ENCODE measurements at places on chromosomes 5 and 9.

GRCh38 chr9:85171163-85171562, 501.6 kb downstream of the NTRK2 start:
- DNase-seq = no peak

DNA sequence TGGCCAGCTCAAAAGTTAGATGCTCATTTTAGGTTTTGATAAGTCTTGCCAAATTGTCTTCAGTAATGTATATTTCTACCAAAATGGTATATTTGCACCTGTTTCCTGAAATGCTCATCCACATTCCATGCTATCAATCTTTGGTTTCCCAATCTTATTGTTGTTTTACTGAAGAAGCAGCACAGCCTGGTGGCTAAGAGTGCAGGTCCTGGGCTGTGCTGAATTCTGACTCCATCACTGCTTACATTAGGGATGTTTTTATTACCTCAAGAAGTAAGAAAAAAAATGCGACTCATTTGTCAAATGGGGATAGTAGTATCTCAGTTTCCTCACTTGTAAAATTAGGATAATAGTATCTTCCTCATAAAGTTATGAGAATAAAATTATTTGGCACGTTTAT, 13.6 kb upstream of the S100Z start:
- no peak for DNase-seq

DNA sequence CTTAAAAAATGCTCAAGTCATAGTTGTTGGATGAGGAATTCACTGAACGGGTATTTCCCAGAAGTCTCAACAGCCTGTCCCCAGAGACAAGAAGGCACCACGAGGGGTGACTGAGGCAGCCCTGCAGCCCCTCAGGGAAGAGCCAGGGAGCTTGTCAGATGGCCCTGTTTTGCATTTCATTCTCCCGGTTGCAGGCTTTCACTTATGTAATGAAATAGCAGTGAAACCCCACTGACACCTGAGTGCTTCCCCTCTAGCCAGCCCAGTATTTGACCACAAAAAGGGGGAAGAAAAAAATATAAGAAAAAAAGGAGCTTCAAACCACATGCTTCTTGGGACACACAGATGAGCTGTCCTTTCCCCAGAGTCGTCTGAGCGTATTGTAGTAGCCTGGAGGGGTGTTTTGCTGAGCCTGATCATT, 75.3 kb upstream of the IL12B start:
- no peak for DNase-seq

- DNase-seq = no peak
Observed at GRCh38 chr9:72952914-72953313, at the start of gene ALDH1A1. ALDH1A1 (minus strand) TSS chr9:72953053; CDS start chr9:72953000, 53 bp downstream.

DNA sequence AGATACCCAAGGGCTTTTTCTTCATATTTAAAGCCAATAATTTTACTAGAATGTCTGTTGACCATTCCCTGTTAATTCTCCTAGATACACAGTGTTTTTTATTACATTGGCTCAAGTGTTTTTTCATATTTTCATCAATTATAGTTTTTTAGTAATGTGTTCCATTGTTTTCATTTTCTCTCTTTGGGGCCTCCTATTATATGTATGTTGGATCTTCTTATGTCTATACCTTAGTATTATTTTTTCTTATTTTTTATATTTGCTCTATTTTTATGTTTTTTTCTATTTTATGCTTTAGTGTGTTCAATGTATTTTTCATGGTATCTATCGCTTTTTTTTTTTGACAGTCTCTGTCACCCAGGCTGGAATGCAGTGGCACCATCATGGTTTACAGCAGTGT, 7.5 kb downstream of the KIAA1958 start:
- DNase-seq = no peak

- no peak for DNase-seq
Observed at GRCh38 chr5:35920890-35921289, 17.5 kb downstream of the CAPSL start.

DNA sequence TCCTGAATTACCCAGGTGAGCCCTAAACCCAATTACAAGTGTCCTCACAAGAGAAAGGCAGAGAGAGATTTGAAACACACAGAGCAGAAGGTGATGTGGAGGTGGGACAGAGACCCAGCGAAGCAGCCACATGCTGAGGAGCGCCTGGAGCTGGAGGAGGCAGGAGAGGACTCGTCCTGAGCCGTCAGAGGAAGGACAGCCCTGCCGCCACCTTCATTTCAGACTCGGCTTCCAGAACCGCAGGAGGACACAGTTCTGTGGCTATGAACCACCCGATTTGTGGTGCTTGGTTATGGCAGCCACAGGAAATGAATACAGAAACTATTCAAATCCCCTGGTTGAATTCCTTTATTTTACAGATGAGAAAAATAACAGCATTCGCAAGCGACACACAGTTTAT, 16.4 kb upstream of the FBP1 start:
- DNase-seq = no peak

GRCh38 chr5:138439477-138440158, 761 bp downstream of the REEP2 start:
- DNase-seq = no peak

- DNase-seq = no peak
Observed at GRCh38 chr9:126676685-126677143, 63.0 kb downstream of the LMX1B start.

DNA sequence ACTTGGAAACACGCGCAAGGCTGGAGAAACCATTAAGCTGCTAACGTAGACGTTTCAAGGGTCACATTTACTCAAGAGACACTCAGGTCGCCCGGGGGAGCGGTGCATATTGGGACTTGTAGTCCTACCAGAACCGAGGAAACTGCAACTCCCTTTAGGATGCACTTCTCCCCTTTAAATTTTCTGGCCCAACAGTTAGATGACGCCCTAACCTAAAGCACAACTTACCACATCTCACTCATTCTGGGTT, 384 bp upstream of the DMXL1 start:
- DNase-seq = peak; percentile 90

DNA sequence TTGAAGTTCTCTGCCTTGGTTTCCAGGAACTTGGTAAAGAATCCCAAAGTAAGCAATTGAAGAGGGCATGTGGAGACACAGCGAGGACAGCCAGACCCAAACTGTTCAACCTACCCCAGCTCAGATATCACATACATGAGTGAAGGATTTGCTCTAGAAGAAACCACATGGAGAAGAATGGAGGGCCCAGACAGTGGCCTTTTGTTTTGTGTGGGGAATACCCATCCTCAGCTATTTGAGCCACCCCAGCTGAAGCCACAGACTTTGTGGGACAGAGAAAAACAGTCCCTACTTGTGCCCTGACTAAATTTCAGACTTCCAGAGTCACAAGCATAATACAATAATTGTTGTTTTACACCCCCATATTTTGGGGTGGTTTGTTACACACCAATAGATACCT, 387.1 kb downstream of the ZSWIM6 start:
- DNase-seq = no peak

DNA sequence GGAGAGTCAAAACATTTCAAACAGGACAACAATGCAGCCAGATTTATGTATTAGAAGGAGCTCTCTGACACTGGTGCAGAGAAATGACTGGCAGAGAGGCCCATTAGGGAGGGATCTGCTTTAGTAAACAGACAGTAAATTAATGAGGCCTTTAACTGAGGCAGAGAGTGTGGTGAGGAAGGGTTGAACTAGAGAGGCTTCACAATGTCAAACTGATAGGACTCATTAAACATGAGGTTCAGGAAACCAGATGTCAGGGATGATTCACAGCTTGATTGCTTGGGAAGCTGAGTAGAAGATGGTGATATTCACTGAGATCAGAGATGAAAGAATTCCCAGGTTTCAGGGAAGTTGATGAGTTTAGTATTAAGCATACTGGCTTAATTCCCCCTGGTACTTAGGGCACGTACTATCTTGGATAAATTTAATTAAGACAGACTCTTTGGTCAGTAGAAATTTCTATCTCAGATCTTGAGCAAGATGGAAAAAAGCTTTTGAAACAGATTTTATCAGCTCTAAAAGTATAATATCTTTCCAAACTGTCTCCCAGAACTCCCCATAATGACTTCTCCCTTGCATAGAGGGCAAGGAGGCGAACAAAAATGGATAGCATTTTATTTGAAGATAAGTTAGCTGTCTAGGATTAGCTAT, 8.6 kb upstream of the MUSK start:
- DNase-seq = no peak

DNA sequence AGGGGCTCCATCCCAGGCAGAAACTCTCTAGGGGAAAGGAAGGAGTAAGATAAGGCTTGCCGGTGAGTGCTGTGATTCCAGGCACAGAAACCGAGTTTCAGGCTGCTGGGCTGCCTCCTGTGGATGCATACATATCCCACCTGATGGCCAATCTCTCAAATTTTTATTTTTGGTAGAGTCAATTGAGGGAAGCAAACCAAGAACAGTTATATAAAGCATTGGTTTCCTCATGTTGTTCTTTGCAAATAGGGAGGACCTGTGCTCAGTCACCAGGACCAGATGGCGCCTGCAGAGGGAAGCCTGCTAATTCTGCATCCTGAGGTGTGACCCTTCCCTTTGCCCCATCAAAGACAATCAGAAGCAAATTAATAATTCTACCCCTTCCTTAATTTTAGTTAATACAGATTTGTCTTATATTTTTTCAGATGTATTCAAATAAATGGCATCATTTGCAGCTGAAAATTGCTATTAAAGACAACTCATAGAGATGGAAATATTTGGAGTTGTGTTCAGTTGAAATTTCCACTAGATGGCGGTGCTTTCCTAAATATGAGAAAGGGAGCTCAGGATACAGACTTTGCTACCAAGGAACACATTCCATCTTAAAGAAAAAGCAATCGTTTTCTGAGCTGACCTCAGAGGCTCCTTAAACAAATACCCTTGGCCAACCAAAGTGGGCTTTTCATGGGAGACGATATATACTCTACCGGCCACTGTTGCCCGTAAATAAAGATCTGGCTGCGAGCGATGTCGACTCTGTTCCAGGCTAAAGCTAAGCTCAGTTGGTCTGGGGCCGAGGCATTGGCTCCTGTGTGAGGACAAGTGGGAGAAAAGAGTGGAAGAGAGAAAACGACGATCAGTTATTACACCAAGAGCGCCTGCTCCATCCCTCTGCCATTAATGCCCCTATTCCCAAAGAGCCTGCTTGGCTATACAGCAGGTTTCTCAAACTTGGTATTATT, 225.7 kb upstream of the KLF9 start:
- peak; percentile 39 for DNase-seq

DNA sequence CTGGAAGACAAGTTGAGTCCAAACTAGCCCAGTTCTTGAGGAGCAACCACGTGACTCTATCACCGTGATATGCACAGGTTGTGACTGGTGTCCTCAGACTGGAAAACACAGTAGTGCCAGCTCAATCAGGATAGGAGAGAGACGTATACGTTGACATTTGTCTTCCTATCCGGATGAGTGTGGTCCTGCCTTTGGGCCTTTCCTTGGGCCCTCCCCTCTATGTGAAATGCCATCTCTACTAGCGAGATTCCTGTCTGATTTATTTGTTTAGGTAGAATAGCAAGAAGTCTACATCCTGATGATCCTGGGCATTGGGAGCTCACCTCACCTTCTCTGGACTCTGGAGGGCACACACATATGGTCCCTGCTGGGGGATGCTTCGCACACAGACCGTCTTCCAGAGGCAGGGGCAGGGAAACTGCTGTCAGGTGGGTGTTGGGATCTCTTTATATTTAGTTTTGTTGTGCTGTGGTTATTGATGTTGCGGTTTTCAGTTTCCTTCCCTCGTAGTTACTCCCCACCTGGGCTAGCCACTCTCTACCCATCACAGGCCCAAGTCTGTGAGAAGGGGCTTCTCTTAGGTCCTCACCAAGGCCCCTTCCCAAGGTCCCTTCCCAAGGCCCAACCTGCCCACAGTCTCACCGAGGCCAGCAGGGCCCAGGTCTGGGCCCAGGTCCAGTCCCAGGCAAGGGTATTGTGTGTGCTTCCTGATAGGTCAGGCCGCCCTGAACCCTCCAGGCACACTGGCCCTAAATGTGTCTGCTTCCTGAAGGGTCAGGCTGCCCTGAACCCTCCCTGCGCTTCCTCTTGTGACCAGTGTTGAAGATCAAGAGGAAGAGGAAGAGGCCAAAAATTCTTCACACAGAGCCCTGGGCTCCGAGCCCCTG, 19.0 kb upstream of the SPINK4 start:
- DNase-seq = no peak

DNA sequence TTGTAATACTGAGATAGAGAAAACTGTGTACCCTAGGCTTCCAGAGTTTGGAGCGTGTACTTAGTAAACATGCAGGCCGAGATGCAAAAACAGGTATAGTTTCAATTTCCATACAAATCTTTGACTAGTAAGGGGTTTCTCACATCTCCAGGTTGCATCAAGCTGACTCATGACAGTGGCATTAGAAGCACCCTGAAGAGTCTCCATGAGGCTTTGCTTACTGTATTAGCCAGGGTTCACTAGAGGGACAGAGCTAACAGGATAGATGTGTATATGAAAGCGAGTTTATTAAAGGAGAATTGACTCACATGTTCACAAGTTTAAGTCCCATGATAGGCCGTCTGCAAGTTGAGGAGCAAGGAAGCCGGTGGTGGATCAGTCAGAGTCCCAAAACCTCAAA, 275.3 kb upstream of the CDH6 start:
- DNase-seq = no peak

DNA sequence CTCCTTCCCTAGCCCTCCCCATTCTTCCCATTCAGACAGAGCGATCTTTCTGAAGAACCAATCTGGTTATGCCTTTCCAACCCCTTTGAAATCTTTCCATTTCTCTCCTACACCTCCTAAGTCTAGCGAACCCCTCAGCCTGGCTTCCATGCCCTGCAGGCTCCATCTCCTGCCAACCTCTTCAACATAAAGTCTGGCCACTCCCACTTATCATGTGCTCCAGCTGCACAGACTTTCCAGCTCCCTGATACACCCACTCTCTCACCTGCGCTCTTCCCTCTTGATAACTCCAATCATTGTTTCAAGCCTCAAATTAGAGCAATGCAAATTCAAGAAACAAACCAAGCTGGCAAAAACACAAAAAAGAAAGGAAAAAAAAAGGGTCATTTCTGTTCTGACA, 3.8 kb upstream of the ORM1 start:
- DNase-seq = no peak

DNA sequence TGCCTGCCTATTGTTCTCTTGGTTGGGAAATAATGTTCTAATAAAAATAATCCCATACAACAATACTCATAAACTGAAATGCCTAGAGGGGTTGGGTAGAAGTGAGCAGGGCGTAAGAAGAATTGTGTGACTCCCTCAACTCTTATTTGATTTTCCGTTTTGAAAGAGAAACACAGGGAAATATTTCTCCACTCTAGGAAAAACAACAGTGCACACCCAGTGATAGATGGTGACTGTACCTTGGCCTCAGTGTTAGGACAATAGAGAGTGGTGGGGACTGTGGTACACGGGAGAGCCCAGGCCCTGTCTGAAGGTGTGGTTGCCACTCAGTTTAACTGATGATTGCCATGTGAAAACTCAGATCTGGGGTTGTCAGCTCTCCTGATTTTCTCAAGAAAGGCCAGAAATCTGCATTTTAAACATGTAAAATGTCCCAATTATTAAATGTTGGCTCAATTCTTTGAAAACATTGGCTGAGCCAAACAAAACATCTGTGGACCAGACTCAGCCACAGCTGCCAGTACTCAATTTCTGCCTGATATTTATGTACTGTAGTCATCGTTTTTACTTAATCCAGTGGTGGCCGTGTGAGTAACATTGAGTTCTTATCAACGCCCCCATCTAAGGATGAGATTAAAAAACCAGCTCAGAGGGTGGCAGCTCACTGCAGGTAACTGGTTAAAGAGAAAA, 103.8 kb upstream of the ZNF618 start:
- DNase-seq = peak; percentile 44

GRCh38 chr5:24272741-24273140, 372.0 kb downstream of the CDH10 start:
- no peak for DNase-seq

GRCh38 chr5:107517185-107518033, 153.3 kb downstream of the EFNA5 start:
- no peak for DNase-seq
